Activated T-cell treated with anti-CD3 and anti-CD28 coated beads for 1 hour (primary cell): ENCODE measurements at places on chromosomes 3 and 15.

GRCh38 chr3:64267721-64268604, 42.7 kb upstream of the PRICKLE2 start:
- DNase-seq, result no peak

DNA sequence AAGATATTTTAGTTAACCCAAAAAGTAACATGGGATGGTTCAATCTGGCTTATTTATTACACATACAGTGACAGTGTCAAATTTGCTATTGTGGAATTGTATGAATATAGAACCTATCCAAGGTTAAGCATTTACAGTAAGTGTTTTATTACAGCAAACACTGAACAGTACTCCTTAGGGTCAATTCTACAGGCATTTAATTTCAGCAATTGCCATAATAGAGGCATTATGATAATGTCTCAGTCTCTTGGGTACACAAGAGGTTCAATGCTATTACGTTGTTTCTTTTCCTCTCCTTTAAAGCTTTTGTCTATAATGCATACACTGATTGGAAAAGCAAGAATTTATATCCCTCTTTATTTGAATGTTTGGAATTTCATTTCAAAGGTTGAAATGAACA, 275.7 kb upstream of the NAALADL2 start:
- no peak for DNase-seq

DNA sequence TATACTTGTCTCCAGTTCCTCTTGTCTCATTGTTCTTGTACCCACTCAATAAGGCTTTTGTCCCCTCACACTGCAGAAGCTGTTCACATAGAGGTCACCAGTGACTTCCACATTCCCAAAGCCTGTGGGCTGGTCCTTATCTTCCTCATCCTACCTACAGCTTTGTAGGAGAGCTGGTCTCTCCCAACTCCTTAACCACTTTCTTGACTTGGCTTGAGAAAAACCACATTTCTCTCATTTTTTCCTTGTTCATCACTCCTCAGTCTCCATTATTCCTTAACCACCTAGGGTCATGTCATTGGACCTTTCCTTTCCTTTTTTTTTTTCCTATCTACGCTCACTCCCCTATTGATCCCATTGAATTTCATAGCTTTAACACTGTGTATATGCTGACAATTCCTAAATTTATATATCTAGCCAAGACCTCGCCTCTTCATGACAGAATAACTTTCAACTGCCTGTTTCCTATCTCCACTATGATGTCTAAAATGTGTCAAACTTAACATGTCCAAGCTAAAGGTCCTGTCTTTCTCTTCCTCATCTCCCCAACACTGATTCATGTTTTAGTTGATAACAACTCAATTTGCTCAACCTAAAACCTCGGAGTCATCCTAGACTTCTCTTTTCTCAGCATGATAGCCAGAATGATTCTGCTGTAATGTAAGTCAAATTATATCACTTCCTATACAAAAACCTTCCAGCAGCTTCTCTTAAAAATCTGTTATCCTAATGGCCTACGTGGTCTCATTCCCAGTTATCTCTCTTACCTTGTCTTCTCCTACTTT, 49.5 kb downstream of the CEP63 start:
- no peak for DNase-seq

DNA sequence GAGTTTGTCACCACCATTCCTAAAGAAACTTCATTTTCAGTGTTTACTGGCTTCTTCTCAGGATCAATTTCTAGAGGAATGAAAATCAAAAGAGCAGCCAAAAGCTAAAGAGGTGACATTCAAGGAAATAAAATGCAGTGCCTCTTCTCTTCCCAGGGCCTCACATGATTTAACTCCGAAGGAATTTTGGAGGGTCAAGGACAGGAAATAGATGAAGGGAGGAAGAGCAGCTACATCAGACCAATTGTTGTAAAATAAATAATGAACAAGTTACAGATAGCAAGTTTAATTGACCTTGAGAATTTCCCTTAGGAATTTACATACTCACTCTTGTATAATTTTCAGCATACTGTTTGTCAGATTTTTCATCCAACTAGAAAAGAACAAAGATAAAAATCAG, 78.1 kb downstream of the LRRFIP2 start:
- no peak for DNase-seq

GRCh38 chr3:111907151-111907550, 48.1 kb downstream of the PHLDB2 start:
- no peak for DNase-seq

DNA sequence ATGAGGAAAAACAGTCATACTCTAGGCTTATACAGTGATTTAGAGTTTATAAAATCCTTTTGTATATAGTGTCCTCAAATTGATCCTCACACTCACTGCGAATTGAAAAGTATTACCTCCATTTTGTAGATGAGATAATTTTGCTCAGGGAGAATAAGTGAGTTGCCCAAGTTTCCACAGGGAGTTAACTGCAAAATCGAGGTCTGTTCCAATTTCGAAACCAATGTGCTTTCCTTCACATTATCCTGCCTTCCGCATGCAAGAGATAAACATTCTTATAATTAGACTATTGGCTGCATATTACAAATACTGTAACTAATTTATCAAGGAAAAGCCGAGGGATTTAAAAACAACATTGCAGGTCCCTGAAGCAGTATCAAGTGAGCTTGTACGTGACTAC, 667.0 kb downstream of the SQOR start:
- no peak for DNase-seq

GRCh38 chr3:45214061-45214680, 11.9 kb downstream of the TMEM158 start:
- DNase-seq, result no peak

GRCh38 chr3:46844881-46845312, 18.3 kb downstream of the MYL3 start:
- DNase-seq, result no peak

GRCh38 chr3:42062464-42062863, 28.7 kb upstream of the TRAK1 start:
- no peak for DNase-seq

GRCh38 chr3:87503900-87504498, 227.6 kb upstream of the POU1F1 start:
- no peak for DNase-seq

GRCh38 chr15:42510258-42511006, 15.0 kb downstream of the SNAP23 start:
- no peak for DNase-seq

- DNase-seq, result no peak
Observed at GRCh38 chr3:47432673-47433072, 43.1 kb downstream of the SCAP start.

DNA sequence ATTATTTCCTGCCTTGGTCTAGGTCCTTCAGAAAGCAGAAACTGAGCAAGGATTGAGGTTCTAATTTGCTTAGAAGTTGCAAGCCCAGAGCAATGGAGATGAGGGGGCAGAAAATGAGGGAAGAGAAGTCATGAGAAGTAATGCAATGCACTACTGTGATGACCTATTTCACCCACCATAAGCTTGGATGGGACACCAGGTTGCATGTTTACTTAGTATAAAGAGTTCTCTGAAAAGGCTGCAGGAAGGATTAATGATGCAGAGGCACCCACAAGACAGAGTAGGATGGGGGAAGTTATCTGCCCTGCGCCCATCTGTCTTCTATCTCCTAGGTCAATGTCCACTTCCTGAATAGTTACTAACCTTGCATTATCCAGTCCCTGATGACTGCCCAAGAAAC, 84.8 kb upstream of the SNRK start:
- DNase-seq, result no peak

GRCh38 chr3:17980863-17981262, 238.4 kb upstream of the TBC1D5 start:
- DNase-seq, result no peak

GRCh38 chr3:138442433-138442832, 8.0 kb downstream of the ESYT3 start:
- DNase-seq, result no peak

- peak; percentile 31 for DNase-seq
Observed at GRCh38 chr3:124559846-124560574, 170.2 kb upstream of the UMPS start.

DNA sequence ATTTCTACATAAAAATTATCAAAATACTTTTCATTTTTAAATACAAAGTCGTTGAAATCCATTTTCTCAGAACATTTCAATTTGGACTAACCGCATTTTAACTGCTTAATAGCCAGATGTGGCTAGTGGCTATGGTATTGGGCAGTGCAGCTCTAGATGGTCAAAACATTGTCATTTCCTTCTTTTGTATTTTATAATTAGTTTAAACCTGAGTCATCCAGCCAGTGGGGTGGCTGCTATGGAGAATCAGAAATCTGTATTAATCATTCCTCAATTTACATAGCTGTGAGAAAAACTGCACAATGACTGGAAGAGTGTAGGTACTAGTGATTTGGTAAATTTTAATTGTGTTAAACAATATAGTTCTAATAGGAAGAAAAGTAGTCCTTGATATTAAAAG, 245.3 kb downstream of the PDZRN3 start:
- no peak for DNase-seq

- no peak for DNase-seq
Observed at GRCh38 chr15:66713843-66714508, 11.9 kb downstream of the SMAD6 start.

- no peak for DNase-seq
Observed at GRCh38 chr3:124463234-124463633, 267.0 kb upstream of the UMPS start.

DNA sequence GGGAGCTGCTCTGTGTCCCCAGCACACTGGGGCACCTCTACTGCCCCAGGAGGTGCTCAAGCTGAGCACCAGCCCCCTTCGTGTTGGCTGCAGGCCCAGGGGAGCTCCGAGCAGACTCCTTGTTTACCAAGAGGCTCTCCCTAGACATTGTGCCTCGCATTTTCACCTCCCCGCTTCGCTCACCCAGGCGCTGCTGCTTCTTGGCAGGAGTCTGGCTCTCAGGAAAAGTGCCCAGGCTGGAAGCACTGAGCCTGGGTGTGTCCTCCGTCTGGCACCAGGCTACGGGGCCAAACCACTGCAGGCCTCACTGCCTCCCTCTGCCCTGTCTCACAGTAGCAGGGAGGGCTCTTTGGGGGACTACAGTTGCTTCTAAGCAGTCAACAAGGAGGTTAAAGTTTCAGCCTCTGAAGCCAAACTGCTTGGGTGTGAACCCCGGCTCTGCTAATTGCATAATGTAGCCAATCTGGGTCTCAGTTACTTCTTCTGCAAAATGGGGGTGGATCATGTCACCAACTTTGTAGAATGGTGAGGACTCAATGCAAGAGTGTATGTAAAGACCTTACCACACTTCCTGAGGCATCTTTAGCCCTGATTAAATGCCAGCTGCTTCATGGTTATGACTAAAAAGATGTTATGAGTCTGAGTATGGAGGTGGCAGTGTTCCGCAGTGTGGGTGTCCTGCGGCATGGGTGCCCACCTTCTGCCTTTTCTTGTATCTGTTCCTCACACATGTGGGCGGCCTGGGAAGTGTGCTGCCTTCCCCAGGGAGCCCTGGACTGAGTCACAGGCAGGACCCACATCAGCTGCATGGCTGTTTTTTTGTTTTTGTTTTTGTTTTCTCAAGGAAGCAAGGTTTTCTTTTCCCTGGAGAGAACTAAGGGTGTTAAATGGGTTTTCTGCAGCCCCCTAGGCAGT, 88.9 kb downstream of the CLSTN2 start:
- no peak for DNase-seq

GRCh38 chr3:7640787-7641186, 779.9 kb downstream of the GRM7 start:
- no peak for DNase-seq

DNA sequence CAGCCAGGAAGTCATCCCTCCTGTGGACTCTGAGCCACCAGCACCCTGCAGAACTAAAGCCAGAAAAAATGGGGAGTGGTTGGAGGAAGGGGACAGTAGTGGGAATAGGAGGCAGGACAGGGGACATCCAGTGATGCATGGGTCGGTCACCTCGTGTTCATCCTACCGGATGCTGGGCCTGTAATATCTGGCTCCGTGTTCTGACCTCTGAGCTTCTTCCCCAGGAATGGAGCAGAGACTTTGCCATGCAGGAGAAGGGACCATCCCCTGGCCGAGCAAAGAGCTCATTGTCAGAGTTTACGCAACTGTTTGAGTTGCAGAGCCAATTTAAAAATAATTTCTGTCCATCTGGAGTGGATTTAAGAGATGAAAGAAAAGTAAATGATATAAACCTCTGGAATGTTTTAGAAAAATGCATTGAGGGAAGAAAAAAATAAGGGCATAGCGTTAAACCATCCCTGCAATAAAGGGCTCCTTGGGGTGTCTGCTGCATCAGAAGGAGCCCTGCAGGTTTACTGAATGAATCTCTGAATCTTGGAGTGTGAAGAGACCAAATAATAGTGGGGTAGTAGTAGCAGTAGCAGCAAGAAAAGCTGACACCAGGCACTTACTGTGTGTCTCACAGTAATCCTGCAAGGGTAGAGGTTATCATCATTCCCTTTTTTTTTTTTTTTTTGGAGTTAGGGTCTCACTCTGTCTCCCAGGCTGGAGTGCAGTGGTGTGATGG, 70.9 kb downstream of the AAGAB start:
- no peak for DNase-seq

DNA sequence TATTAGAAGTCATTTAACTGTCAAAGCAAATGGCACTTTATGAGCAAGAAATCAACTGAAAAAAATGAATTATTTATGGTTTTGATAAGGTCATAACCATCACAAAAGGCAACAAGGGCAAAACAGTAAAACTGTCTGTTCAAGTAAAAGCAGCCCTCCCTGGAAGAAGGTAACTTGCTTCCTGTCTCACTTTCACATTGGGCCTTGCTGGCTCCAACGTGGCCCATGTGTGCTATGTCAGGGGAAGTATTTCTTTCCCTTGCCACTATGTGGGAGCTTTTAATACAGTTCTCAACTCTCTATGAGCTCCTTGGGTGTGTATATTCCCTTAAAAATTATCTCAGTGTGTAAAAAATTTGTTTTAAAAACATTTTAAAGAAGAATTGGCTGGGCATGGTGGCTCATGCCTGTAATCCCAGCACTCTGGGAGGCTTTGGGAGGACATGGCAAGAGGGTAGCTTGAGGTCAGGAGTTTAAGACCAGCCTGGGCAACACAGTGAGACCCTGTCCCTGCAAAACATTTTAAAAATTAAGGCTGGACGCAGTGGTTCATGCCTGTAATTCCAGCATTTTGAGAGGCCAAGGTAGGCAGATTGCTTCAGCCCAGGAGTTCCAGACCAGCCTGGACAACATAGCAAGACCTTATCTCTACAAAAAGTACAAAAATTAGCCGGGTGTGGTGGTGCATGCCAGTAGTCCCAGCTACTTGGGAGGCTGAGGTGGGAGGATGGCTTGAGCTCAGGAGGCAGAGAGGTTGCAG, 45.2 kb upstream of the TJP1 start:
- no peak for DNase-seq
